ENCODE measurements at places on chromosomes 3 and 15.

- no peak for DNase-seq
Measured at GRCh38 chr3:60144071-60144470, 1094.2 kb upstream of the CFAP20DC start.

DNA sequence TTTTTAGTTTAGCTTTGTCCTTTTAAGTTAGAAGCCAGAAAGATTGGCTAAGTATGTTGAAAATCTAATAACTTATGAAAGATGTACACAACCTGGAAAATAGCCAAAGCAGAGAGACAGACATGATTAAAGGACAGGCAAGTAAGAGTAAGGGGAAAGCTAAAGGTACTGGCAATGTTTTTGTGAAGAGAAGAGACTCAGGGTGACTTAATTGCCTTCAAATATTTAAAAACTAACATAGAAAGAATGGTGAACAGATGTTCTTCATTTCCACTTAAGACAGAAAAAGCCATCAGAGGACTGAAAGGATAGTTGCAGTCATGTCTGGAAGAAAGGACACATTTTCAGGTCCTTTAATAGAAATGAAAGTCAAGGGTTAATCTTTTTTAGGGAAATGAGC is 68.8 kb downstream of the ZNF385D start:
- DNase-seq, result no peak

DNA sequence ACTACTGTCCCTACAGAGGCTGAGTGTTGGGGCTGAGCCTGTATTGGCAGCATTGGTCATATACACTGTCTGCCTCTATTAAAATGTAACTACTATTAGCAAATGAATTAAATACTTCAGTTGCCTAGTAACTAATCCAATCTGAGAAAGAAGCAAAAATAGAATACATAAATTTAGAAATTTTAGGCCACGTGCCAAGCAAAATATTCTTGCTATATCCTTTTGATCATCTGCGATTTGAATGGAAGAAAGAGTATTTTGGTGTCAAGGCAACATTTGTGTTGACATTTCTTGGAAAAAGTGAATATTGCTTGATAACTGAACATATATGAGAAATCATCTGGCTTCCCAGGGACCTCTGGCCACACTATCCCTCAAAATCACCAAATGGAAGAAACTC is 148.2 kb upstream of the TOPAZ1 start:
- no peak for DNase-seq

DNA sequence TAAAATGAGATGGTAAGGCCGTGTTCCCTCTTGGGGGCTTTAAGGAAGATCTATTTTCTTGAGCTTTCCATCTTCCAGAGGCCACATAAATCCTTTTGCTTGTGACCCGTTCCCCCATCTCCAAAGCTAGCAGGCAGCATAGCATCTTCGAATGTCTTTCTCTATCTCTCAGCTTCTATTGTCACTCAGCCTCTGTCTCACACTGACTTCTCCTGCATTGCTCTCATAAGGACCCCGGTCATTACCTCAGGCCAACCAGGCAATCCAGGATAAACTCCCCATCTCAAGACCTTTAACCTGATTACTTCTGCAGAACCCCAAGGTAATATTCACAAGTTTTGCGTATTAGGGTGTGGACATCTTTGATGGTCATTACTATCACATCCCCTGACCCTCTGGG is 250.3 kb upstream of the SOX2 start:
- DNase-seq, result no peak

- DNase-seq, result peak; percentile 65
Measured at GRCh38 chr3:141933421-141934300, 57.2 kb downstream of the ATP1B3 start.

- no peak for DNase-seq
Measured at GRCh38 chr3:160135851-160136250, 89.4 kb upstream of the C3orf80 start.

DNA sequence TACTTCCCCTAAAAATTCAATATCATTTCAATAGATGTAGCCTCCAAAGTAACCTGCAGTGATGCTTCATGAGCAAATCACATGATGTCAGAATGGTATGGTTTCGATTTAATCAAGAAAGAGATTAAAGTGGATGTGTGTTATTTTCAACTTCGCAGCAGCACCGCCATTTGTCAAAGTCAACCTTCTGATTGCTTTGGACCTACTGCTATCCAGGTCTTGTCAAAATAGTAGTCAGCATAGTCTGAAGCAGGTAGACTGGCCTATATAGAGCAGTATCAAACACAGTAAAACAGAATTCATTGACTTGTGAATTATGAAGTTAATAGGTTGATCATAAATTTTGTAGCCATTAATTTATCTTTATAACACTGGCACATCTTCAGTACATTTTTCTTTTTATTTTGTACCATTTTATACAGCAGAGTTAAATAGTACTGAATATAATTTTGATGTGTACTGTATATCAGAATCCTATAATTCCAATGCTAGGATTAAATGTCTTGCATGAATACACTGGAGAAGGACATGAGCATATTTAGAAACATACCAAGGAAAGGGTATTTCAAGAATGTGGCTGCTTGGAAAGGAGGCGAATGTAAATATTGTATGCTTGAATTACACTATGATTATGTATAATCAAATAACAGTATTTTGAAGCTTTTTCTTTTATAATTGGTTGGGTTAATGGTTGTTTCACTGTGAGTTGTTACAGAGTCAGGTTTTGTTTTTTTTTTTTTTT is 79.6 kb downstream of the CDIN1 start:
- no peak for DNase-seq

DNA sequence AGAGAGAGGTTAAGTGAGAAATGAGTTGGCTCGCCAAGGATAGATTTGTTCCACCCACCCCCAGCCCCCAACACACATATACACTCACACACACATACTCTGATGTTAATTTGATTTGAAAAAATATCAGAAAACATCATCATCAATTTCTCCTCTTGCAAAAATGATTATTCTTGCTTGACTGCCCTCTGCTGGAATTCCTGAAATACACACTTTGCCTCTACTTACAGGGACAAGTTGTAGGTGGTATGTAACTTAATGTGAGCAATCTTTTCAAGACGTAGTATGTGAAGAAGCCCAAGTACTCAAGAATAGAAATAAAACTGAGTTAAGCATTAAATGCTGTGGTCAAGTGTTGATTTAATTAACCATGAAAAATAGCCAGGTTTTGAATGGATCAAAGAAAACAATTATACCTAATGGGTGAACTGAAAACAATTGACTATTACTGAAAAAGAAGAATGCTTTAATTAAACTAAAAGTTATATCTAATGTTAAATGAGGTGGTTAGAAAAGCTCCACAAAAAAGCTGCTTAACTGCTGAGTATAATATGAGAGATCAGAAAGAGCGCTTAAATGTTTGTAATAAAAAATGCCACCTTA is 46.6 kb upstream of the MDFIC2 start:
- no peak for DNase-seq

- no peak for DNase-seq
Measured at GRCh38 chr3:178263236-178263916, 272.9 kb upstream of the KCNMB2 start.

DNA sequence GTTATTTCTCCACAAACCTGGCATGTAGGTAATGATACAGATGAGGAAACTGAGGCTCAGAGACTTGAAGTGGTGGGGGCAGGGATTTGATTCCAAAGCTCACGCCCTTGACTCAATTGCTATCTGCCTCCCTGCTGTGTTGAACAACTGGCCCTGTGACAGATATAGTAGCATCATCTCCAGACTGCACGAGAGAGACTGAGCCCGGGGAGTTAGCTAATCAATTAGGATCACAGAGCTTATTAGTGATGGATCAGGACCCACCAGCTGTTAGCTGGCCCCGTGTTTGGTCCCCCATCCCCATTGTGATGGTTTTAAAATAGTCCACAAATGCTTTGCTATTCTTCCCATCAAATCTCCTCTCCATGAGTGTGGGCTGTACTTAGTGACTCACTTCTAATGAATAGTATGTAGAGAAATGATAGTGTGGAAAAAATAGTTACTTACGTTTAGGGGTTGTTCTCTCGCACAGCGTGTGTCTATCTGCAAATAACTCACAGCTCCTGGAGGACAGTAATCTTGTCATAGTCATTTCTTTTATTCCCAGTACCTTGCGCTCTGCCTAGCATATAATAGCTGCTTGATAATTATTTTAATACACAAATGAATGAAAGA is 74.4 kb upstream of the KLF13 start:
- no peak for DNase-seq

GRCh38 chr3:186192823-186193222 is 83.9 kb upstream of the ETV5 start:
- DNase-seq, result no peak

- DNase-seq, result no peak
Measured at GRCh38 chr3:13065727-13066126, 7.5 kb downstream of the IQSEC1 start.

- no peak for DNase-seq
Measured at GRCh38 chr3:16145176-16145575, 29.3 kb upstream of the GALNT15 start.

GRCh38 chr3:4898454-4899313 is 80.6 kb upstream of the BHLHE40 start:
- DNase-seq, result no peak

- no peak for DNase-seq
Measured at GRCh38 chr3:43959498-43960447, 269.0 kb downstream of the ABHD5 start.

- peak; percentile 82 for DNase-seq
Measured at GRCh38 chr3:123584284-123584987, 417 bp downstream of the HACD2 start.

DNA sequence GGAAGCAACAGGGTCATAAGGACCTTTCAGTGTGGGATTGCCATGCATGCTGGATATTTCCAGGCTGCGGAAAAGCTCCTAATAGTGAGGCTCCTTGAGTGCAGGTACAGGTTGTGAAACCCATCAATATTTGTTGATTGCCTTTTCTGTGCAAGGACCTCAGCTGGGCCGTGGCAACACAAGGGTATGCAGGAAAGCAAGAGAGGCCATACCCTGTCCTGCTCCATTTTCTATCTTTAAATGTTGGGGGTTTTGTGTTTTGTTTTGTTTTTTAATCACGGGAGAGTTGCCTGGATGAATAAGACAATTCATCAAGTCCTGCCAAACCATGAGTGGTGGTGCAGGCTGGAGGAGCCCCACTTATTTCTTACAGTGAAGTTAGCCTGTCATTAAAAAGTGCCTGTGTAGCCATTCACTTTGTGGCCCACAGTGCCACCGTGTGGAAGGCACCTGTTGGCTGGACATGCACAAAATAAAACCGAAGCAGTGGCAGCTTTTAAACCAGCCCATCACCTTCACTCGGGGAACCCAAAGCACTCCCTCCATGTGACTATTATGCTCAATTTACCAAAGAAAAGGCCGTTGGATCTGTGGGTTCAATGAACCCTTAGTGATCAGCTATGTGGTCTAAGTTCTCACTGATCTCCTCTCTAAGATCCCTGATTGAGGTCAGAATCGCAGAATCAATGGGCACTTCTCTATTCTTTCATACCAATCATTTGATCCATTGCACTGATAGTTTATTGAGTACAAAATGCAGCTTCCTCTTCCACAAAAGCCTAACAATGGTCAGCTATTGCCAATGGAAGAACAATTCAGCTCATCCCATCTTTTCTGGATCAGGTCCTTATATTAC is 42.2 kb downstream of the CLDN18 start:
- DNase-seq, result no peak

DNA sequence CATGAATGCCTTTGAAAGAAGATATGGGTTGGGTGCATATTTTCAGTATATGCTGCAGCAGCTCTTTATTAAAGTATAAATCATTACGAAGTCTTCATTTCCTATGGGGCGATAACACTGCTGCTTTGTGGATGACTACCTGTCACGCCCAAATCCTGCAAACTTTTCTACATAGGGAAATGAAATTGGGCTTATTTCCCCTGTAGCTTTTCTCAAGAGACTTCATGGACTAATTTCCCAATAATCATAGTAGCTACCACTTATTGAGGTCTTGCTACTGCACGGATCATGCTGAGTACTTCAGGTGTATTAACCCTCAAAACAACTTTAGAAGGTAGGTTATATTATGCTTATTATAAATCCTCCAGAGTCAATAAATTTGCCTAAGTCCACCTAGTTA is 8.0 kb downstream of the TGFBR2 start:
- DNase-seq, result no peak

GRCh38 chr15:89991312-89991711 is 9.8 kb upstream of the ZNF710 start:
- DNase-seq, result no peak

GRCh38 chr3:71469138-71469435 is 114.4 kb downstream of the FOXP1 start:
- DNase-seq, result no peak

GRCh38 chr3:35524856-35525255 is 114.5 kb upstream of the ARPP21 start:
- DNase-seq, result no peak

DNA sequence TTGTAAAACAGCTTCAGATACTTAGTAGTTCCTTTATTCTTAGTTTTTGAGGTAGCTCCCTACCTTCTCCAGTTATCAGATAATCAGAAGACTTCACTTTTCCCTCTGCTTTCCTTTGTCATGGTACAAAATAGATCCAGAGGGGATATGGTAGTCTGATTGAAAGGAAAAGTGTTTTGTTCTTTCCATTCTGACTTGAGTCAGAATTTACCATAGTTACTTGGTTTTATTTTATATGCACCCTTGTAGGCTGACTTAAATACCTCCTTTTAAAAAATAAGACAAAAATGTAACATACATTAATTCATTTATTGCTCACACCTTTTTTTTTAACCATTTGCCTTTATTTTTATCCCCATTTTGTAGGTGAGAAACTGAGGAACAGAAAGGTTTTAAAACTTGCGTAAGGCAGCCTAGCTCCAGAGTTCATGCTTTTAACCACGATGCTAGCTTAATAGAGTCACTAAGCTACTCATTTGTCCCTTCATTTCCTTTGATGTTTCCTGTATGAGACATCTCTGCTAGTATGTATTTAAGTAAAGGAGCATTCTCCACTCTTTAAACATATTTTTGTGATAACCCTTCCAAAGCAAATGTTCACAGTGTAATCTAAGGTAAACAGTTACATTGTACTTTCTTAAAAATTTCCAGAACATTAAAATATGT is 187.5 kb downstream of the KLHL25 start:
- no peak for DNase-seq

DNA sequence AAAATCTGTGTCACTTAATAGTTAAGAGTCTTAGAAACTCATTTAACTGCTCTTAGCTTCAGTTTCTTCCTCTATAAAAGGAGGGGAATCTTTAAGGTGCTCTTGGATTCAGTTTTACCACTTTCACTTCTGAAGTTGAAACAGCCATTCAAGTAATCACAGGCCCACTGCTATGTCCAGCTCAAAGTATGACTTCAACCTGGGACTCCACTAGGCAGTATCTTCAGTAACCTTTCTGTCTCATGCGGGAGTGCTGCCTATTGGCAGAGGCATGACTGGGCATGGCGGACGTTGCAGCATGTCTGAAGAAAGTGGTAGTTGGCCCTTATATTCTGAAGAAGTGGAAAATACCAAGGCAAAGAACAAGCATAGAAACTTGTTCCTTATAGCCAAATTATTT is 92.3 kb downstream of the DHX30 start:
- DNase-seq, result no peak

GRCh38 chr3:118380576-118380975 is 654.1 kb downstream of the IGSF11 start:
- DNase-seq, result no peak

- DNase-seq, result no peak
Measured at GRCh38 chr3:119418641-119419040, 44.8 kb downstream of the TMEM39A start.
